ENCODE measurements at places on chromosomes 1 and 21. TPM values are rescaled to one million over a fixed set of nuclear protein-coding genes. Genes with fewer than 3 reads are reported as not detected.

GRCh38 chr1:1433804-1434130, 1.7 kb upstream of the VWA1 start:
- DNase-seq, result peak; percentile 87

- DNase-seq, result no peak
Observed at GRCh38 chr1:151368393-151369301, 3.9 kb downstream of the SELENBP1 start.

DNA sequence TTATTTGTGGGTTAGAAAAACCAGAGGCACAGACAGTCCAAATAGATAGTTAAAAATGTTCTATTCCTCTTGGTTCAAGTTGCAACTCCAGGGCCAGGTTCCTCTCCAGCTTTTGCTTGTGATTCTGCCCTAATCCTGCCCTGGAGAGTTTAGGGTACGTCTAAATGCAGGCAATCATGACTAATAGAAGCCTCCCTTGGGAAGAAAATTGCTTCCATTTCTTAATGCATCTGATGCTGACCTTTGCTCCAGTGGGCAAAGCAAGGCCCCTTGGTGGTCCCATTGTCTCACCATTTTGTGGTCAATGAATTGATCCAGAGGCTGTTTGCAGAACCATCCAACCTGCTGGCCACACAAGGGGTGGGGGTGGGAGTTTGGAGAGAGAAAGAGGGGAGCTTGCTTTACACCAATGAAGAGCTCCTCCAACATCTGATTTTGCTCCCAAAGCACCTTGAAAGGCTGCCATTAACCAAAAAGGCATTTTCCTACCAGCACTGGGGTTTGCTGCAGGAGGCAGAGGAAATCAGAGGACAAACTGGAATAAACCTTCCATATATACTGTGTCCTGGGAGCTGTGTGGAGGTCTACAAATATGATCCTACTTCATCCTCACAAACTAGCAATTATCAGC, 31.3 kb downstream of the C8B start:
- DNase-seq, result no peak

- no peak for DNase-seq
Observed at GRCh38 chr1:37325010-37325409, 149.4 kb upstream of the ZC3H12A start.

GRCh38 chr1:67130673-67131072, 4.1 kb downstream of the C1orf141 start:
- DNase-seq, result no peak

DNA sequence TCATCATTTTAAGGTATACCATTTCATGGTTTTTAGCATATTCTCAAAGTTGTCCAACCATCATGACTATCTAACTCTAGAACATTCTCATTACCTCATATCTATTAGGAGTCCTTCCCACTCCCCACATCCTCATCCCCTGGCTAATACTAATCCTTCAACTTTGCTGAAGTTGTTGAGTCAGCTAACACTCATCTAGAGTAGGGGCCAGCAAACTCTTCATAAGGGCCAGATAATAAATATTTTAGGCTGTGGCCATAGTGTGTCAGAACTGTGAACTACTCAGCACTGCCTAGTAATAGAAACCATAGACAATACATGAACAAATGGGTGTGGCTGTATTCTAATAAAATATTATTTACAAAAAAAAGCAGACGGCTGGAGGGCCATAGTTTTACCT, 43.0 kb downstream of the TOR3A start:
- no peak for DNase-seq

- DNase-seq, result no peak
Observed at GRCh38 chr1:33872275-33872674, 8.4 kb downstream of the HMGB4 start.

DNA sequence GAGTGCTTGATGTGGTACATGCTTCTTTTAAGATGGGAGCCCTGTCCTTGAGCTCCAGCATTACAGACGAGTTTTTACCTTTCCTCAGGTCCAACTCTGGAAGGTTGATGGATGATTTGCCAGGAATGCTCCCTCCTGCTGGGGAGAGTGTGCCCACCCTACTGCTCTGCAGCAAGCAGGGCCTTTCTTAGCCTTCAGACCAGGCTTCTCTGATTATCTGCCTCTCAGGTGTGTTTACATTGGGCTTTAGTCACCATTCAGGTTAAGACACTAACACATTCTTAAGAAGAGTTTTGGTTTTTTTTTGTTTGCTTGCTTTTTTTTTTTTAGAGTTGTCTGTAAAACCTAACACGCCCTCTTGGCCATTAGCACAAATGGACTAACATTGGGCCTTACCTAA, 301.8 kb downstream of the KCNT2 start:
- no peak for DNase-seq

GRCh38 chr21:46385846-46386733, 62.1 kb downstream of the PCNT start:
- DNase-seq, result no peak

GRCh38 chr21:32728456-32728839, 635 bp upstream of the SYNJ1 start:
- no peak for DNase-seq

- no peak for DNase-seq
Observed at GRCh38 chr21:30924146-30924700, 42.8 kb upstream of the KRTAP11-1 start.

- no peak for DNase-seq
Observed at GRCh38 chr1:8652467-8653046, 164.9 kb downstream of the RERE start.

- no peak for DNase-seq
Observed at GRCh38 chr1:170436928-170437327, 95.0 kb upstream of the GORAB start.

- no peak for DNase-seq
Observed at GRCh38 chr1:223811634-223812101, 34.1 kb downstream of the TP53BP2 start.

GRCh38 chr1:205047764-205048231, 4.8 kb downstream of the CNTN2 start:
- DNase-seq, result no peak

- no peak for DNase-seq
Observed at GRCh38 chr1:71861022-71861421, 421.3 kb downstream of the NEGR1 start.

DNA sequence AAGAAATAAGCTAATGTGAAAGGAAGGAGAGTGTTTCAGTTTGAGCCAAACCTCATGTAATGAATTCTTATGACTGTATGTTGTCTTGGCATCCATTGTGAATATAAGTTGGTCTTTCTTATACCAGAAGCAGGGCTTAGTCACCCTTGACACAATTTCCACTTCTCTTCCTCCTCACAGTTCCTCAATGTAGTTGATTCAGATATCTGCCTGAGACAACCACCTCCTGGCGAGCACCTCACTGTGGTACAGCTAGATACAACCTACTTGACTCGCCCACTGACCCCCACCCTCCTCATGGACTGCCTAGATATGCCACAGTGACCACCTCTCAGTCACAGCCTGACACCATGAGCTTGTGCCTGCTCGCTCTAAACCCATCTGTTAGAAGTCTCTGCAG, 45.6 kb downstream of the KYAT3 start:
- DNase-seq, result no peak

DNA sequence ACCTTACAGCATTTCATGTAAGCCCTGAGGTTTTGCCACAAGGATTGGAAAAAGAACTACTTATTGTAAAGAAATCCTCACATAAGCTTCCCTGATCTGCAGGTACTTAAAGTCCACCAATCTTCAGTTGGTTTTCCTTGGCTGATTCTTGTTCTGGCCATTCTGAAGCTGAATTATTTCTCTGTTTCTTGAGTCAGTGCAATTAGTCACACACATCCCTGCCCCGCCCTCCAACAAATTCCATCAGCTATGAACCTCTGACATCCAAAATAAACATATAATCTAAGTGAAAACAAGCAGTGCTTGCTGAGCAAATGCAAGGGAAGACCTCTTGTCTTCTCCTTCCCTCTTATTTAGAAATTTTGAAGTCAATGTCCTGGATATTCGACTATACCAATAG, 8.2 kb upstream of the FNDC7 start:
- no peak for DNase-seq

DNA sequence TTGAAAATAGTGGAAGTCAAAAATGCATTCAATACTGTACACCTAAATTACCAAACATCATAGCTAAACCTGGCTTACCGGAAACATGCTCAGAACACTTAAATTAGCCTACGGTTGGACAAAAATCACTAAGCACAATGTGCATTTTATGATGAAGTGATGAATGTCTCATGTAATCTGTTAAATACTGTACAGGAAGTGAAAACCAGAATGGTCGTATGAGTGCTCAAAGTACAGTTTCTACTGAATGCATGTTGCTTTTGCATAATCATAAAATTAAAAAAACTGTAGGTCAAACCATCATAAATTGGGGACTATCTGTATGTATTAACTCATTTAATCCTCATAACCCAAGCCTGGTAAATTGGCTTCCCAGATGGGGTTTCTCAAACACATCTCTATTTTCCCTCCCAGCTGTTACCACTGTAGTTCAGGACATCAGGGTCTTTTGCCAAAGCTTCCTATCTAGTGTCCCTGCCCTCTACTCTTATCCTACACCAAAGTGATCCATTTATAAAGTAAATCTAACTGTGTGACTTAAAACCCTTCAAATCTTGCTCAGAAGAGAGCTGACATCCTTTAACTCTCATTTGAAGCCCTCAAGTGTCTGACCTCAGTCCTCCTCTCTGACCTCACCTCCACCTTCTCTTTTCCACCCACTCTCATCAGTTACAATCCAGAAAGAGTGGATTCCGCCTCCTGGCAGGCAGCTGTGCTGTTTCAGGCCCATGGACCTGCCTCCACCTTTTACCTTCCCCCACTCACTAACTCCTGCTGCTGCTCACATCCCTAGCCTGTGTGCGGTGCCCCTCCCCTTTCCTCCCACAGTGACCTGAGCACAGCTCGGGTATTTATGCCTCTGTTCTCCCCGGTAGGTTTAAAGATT, 356.4 kb upstream of the ST6GALNAC5 start:
- DNase-seq, result no peak

GRCh38 chr1:154445040-154445472, 39.9 kb downstream of the IL6R start:
- DNase-seq, result no peak

DNA sequence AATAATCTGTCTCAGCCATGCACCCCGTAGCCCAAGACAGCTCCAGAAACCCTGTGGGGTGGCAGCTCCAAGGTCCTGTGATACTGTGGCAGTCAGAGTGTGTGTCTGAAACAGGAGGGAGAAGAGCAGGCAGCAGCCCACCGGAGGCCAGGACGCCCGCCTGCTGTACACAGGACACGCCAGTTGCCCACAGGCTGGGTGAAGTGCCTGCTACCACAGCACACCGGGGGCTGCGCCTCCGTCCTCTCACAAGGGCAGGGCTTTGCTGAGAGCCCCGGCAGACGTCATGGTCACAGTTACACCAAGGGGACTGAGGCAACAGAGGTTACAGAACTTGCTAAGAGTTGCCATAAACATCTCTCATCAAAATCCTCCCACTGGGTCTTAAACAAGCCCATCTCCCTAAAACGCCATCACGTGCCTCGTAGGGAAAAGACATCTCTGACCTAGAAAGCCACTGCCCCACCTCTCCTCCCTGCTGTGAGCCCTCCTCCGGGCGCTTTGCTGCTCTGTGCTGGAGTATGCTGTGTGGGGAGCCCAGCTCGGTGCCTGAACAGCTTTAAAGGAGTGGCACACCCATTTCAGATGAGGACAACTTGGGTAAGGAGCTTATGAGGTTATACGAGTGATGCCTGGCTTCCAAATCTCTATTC, 5.3 kb downstream of the C1orf174 start:
- DNase-seq, result no peak

DNA sequence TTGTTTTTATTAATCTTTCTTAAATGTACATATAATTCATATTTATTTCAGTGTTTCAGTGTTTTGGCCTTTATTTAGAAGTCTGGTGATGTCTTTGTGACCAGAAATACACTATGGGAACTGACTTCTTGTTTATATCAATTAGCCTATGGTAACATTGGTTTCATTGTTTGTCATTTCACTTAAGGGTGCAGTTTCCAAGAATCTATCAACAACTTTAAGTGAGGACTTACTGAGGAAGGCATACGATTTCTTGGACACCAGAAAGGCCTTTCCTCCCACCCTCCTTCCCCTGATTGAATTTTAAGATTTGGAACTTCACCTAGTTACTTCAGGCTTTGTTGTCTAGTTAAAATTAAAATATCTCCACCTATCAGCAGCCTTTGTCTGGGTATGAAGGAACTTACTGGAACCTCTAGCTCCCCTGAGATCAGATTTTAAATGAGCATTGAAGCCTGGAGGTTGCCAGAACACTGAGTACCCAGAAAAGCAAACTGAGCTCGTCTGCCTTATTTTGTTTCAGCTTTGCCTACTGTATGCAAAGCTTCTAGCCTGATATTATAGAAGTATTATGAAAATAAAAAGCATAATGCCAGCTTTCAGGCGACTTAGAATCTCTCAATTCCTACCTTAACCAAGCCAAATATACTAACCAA, 34.2 kb downstream of the HLCS start:
- no peak for DNase-seq

GRCh38 chr21:26199456-26199855, 28.9 kb upstream of the APP start:
- no peak for DNase-seq

- DNase-seq, result no peak
Observed at GRCh38 chr1:228913626-228914414, 178.5 kb downstream of the RHOU start.

GRCh38 chr1:228293816-228294500, 86.1 kb downstream of the OBSCN start:
- DNase-seq, result no peak

DNA sequence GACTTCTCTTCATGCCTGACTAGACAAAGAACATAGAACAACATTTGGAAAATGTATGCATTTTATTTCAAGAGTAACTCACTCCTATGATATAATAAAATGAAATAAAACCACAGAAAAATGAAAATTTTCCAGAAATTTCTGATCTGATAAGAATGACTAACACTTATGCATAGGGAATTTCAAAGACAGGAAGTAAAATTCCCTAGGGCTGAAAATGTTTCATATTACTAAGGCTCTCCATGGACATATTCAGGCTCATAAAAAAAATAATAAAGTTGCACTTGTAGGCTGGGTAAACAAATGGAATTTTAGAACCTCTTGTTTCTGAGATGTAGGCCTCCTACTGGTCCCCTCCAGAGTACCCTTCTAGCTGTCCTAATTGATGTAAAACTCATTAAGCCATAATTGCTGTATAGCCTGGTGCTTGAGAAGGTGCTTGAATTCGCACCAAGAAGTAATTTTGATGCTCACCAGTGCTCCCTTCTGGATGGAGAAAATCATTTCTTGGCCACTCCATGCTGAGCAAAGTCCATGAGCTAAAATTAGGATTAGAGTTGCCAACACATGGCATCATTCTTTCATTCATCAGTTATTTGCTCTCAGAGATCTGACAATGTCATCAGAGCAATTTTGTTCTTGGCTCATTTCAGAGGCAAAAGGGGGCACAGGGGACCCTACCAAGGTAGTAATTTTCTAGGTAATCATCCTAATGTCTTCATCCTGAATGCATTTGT, 641.0 kb upstream of the CAMK1G start:
- DNase-seq, result no peak

GRCh38 chr1:115676498-115677181, 34.9 kb downstream of the VANGL1 start:
- no peak for DNase-seq

Gene FOXD2
- not detected for total RNA-seq

Gene GREM2
- 0.08 TPM for total RNA-seq

Gene CACNA1E
- 0.15 TPM for total RNA-seq

Gene VAV3
- total RNA-seq, result 102 TPM

Gene GCSAML
- not detected for total RNA-seq

Gene TRNP1
- total RNA-seq, result 22.8 TPM

Gene UROD
- 26.6 TPM for total RNA-seq

Gene NECTIN4
- 239 TPM for total RNA-seq

Gene TGFBR3
- total RNA-seq, result 79.4 TPM
